Stimulated activated CD8-positive, alpha-beta memory T cell treated with anti-CD3 and anti-CD28 coated beads, Interleukin-15, amount 100 ng/mL, for 24 hours (primary cell): ENCODE measurements at places on chromosomes 6 and 20.

- no peak for DNase-seq
These were observed 889 bp upstream of the FLOT1 start for GRCh38 chr6:30743099-30744053.

DNA sequence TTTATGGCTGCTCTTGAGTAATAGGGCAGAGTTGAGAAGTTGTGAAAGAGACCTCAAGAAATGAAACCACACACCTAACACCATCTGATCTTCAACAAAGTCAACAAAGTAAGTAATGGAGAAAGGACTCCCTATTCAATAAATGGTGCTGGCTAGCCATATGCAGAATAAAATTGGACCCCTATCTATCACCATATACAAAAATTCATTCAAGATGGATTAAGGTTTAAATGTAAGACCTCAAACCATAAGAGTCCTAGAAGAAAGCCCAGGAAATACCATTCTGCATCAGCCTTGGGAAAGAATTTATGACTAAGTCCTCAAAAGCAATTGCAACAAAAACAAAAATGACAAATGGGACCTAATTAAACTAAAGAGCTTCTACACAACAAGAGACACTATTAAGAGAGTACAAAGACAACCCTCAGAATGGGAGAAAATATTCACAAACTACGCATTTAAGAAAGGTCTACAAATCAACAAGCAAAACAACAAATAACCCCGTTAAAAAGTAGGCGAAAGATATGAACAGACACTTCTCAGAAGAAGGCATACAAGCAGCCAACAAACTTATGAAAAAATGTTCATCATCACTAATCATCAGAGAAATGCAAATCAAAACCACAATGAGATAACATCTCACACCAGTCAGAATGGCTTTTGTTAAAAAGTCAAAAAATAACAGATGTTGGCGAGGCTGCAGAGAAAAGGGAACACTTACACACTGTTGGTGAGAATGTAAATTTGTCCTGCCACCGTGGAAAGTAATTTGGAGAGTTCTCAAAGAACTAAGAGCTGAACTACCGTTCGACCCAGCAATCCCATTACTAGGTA is 4.0 kb downstream of the MAP3K5 start:
- DNase-seq: no peak

- DNase-seq: no peak
These were observed 109.2 kb downstream of the BMP7 start for GRCh38 chr20:57157106-57157691.

GRCh38 chr20:34001378-34001777 is 7.7 kb downstream of the RALY start:
- no peak for DNase-seq

DNA sequence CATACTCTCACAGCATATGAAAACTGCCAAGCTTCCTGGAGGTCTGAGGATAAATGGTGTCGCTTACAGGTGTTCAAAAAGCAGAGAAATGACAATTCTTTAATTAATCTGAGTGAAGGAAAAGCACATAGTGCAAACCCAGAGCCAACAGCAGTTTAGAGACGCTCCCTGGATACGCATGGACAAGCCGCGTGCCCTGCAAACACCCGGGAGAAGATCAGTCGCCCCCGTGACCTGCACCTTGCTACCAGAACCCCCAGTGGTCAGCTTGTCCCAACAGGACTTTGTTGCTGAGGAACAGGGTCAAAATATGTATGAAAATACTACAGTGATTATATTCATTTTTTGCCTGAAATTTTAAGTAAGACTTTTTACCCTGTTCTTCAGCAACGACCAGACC is 93.9 kb downstream of the PSMG4 start:
- DNase-seq: no peak

DNA sequence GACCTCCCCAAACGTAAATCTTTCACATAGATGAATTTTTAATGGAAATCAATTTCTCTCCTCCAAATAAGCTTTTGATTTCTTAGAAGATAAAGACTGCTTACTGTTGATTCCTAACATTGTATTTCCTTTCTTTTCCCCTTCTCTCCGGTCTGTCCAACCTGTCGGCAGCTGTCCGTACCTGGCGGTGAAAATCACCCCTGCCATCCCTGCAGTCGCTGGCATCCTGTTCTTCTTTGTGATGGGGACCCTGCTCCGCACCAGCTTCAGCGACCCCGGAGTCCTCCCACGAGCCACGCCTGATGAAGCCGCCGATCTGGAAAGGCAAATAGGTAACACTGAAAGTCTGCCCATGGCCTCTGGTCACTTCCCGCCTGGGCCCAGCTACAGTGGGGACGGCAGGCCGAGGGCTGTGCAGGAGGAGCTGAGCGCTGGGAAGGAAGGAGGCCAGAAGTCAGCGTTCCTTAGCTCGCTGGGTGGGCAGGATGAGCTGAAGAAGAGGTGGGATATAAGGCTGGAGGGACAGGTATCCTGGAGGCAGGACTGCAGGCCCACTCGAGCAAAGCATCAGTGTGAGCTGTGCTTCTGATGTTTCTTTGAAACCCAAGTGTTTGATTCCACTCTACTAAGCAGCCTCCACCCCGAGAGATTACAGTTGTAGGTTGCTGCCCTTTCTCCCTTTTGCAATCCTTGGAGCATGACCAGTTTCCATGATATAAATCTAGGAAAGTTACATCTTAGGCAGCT is 161.6 kb downstream of the ZDHHC14 start:
- DNase-seq: no peak

DNA sequence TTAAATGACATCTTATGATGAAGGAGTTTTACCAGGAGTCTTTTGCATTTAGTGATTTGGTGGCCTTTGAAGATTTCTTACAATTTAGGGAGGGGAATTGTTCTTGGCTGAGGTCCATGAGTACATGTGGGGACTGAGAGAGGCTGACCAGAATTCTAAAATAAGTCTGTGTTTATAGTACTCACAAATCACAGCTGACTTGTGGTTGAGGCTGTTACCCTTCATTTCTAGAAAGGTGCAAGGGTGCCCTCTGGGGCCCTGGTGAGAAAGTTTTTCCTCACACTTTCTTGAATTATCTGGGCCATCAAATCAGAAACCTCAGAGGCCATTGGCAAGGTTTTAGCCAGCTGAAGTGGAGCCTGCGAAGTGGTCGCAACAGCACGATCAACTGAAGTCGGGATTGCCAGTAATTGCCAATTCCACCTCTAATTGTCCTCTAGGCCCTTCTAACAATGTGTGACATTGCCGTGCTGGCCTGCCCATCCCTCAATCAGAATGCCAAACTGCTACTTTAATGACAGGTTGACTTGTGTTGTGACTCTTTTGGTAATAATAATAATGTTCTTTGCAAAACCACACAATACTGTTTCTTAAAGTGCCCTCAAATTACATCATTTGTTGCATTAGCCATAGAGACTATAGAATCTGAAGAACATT is 221.6 kb downstream of the OGFRL1 start:
- DNase-seq: no peak

GRCh38 chr6:165109011-165109410 is 200.4 kb downstream of the C6orf118 start:
- DNase-seq: no peak

GRCh38 chr20:53887973-53888372 is 182.4 kb downstream of the BCAS1 start:
- DNase-seq: no peak

DNA sequence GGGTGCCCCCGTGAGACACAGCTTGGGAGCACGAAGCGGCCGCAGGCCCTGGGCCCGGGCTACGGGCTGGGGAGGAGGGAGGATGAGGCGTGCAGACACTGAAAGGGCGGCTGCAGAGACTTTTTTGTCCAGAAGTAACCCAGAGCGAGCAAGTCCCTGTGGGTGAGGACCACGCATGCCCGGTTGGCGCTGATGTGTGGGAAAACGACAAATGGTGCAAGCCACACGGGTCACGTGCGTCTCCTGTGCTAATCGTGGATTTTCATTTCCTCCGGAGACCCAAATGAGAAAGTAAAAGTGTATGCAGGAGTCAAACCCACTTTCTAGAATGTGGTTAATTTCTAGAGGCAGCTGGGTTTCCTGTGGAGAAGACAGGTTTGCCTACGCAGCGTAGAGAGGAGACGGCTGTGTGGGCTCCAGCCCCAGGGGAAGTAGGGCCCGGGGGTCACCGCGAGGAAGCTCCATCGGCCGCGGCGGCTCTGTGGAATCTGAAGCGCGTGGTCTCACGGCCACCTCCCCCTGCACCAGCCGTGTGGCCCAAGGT is 19.0 kb downstream of the DLL1 start:
- peak; percentile 48 for DNase-seq

DNA sequence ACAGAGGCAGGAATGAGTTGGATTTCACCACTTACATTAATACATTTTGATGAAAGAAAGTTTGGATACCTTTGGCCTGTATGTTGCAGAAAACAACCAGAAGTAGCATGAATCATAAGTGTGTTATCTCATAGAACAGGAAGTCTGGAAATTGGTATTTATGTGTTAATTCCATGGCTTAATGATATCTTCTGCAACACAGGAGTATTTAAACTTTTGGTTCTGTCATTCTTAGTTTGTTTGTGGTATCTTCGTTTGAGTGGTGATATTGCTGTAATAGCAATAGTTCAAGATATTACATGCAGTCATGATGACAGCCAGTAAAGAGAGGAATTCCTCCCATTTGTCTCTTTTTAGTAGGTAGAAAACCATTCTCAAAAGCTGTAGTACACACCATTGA is 177.3 kb downstream of the CDKAL1 start:
- DNase-seq: no peak
